ENCODE measurements at places on chromosomes 3 and 15.

- DNase-seq: peak; percentile 69
Measured at GRCh38 chr3:167032267-167032876, 347.7 kb downstream of the ZBBX start.

DNA sequence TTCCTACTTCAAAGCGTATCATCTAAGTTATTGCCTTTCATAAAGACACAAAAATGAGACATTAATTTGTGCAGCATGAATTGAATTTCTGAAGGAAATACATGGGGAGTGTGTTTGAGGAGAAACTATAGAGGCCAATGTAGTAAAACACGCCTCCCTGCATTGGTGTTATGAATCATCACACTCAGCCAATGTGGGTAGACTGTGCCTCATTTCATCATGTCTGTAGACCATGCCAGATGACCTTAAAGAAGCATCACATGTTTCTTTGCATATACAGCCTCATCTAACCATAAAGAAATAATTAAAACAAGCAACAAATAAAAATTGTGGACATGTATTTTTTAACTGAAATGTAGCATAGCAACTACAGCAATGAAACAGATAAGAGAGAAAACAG is 486.0 kb upstream of the ADAMTS9 start:
- peak; percentile 38 for DNase-seq

DNA sequence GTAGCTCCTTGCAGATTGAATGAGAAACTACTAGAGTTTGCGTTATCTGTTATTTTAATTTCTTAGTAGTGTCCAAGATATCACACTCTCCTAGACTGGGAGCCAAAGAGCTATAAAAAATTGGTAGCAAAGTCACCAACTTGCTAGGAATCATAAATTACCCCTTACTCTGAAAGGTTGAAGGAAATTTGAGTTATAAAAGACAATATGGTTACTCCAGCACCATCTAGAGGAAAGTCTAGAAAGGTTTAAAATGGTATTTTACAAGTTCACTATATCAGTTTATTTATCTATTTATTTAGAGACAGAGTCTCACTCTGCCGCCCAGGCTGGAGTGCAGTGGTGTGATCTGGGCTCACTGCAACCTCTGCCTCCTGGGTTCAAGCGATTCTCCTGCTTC is 121.6 kb downstream of the RBPMS2 start:
- DNase-seq: peak; percentile 27

DNA sequence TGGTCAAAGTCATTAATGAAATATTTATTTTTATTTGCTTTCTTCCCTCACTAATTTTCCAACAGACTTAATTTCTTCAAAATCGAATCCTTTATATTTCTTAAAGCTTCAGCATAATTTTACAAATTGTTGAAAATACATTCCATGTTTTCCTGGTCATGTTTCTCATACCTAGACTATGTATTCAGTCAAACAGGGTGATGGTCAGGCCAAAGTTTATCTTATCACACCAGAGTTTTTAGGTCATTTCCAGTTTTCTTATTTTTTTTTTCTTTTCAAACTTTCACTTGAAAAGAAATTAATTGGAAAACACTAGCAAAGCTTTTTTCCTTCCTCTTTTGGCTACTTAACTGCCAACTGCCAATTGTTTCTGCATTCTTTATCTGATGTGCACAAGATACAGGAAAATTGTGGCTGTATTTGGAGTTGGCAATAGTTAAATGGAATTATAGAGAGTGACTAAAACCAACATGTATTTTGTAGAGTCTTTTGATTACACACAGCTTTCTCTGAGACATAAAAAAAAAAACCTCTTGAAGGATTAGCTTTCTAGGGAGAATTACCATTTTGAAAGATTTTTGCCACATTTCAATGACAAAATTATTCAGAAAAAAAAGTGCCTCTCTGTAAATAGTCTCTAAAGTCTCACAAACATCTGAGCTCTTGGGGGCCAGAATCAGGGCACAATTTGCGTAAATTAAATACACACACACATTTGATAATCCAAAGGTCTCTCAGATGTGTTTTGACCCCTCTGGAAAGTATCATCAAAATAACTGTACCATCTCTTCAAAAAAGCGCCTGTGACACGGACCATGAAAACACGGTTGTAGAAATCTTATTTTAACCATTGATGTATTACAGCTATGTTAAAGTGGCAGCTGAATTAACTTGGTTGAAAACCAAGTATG is 603.2 kb upstream of the KCNMB2 start:
- DNase-seq: peak; percentile 46

GRCh38 chr15:80207887-80208286 is 44.1 kb downstream of the CTXND1 start:
- DNase-seq: no peak

Data from fibroblast of skin of right quadriceps (primary cell).